ENCODE measurements at places on chromosomes 3 and 15.

- DNase-seq = no peak
These were observed 658.4 kb upstream of the NECTIN3 start for GRCh38 chr3:110413266-110413665.

DNA sequence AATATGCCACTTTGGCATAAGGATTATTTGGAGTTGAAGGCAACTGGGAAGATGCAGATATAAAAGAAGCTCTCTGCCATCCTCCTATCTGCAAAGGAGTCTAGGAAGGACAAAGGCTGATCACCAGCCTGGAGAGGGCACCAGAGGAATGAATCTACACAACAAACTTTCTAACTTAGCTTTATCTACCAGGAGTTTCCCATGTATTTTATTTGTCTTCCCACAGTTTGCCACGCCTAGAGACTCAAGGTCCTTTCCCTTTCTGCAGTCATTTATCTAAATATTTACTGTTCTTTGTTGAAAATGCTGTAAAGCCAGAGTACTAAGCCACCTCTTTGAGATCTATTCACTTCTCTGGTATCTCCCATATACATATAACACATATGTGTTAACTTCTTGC lies 32.2 kb downstream of the GPR176 start:
- DNase-seq = no peak

DNA sequence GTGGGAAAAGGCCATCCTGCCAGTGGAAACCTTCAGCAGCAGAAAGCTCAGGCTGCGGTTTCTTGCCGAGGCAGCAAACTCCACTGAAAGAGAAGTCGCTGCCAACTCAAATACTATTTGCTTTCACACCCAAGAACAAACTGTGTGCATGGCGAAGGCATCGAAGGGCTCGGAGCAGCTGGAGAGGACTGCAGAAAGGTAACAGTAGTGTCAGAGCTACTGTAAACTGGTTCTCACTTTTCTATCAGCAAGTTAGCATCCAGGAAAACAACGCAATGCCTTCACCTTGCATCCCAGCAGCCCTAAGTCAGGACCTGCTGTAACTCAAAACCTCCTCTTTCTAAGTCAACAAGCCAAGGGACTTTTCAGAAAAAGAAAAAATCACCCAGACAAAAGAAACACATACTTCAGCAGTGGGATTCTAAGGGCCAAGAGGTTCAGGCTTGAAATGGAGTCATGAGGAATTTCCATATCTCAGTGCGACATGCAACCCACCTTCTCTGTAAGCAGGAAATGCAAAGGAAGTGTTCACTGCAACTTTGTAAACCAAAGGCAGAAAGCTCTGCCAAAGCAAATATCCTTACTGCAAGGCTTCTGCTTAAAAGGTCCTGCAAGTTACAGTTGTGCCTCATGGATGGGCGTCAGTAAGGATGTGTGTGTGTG lies 193.5 kb downstream of the FOXP1 start:
- no peak for DNase-seq

DNA sequence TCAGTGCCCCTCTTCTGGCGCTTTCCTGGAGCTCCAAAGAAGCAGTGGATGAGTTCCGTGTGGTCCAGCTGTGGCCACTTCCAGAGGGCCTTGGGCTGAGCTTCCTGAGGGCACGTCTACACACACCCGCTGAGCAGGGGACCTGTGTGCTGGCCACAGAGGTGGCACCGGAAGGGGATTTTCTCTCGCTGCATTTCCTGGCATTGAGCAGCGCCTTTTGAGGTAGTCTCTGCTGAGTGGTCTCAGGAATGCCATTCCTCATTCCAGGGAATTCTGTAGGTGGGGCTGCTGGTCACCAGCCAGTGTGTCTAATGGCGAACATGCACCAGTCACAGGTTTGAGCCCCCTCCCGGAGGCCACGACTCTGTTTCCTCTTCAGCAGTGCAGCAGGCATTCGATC lies 48.1 kb downstream of the AMOTL2 start:
- DNase-seq = no peak

DNA sequence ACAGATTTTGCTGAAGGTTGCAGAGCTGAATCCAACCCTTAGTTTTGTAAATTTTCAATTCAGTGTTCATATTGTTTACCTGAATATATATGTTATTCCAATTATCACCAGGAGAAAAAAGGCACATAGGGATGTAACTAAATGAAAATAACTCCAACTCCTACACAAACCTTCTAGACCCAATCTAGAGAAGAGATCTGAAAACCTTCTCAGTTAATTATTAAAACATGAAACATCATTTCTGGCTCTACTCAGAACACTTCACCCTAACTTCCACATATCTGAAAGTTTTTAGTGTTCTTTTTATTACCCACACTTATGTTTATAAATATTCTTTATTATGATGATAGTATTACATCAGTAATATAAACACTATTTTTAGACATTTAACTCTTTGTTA lies 76.6 kb downstream of the LRRFIP2 start:
- DNase-seq = no peak

DNA sequence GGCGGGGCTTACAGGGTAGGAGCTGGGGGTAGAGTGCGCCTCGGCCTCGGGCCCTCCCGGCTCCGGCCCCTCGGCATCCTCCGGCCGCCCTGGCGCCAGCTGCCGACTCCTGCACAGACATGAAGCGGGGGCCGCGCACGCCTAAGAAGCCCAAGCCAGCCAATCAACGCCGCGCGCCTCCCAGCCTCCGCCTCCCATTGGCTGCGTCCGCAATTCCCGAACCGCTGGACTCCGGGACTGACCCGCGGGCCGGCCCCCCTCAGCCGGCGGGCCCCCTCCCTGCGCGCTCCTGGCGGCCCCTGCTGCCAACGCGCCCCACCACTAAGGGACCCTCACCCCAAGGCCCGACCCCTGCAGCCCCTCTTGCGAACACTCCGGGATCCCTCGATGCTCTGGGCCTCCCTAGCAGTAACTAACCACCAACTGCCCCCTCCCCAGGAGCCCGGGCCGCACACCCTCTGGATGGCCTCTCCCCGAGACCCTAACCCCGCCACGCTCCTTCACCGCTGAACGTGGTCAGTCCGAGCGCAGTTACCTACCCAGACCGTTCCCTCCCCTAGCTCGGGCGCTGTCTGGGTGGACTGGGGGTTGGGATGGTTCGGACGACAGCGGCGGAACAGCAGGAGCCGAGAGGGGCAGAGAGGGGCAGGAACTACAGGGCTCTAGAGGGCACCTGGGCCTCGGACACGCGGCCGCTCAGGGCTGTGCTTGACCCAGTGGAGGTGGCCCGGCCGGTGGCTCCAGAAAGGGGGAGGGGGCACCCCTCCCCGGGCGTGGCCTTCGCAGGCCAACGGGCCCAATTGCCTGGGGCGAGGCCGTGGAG lies 5.0 kb downstream of the GATA2 start:
- peak; percentile 75 for DNase-seq

DNA sequence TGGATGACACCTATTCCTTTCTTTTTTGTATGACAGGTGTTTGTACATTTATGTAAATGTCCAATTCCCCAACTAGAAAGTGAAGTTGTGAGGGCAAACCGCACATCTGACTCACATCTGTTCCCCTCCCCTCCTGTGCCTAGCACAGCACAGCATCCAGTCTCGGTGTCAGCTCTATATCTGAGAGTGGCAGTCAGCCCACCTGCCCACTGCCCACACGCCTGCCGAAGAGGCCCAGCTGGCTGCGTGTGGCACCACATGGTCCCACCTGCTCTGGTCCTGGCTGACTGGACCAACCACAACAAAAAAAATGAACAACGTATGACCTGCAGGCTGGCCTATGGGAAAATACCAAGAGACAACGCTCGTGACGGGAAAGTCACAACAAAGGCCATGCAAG lies 62.8 kb downstream of the XXYLT1 start:
- peak; percentile 44 for DNase-seq

- DNase-seq = no peak
These were observed 310.3 kb downstream of the OXSM start for GRCh38 chr3:26100176-26100575.

DNA sequence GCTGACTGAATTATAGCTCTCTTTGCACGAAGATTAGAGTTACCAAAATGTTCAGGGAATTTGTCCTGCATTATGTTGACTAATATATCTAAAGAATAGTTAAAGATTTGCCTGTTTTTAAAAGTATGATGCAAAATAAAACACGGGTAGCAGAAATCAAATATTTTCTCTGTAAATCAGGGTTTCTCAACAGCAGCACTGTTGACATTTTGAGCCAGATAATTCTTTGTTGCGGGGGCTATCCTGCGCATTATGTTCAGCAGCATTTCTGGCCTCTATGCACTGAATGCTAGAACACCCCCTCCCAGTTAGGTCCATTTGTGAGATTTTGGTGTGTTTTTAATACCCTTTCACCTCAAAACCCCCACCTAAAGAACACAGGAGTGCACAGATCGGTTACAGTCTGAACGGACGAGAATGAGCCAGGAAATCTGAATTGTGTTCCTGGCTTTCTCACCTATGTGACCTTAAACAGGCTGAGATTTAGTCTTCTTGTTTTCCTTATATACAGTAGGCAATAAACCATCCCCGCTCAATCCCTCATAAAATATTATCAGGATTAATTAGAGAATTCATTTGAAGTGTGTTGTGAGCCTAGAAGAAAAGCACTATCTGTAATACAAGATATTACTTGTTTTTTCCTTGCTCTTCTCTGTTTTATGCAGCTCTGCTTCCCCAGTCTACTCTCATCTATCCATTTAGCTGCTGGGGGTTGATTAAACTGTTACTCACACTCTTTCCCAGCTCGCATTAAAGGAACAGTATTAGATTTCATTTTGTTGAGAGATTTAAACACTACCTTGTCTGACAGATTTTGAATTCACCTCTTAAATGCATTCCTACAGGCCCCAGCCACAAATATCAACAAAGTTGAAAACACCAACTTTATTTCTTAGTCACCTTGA lies 247.5 kb upstream of the GOLIM4 start:
- no peak for DNase-seq

DNA sequence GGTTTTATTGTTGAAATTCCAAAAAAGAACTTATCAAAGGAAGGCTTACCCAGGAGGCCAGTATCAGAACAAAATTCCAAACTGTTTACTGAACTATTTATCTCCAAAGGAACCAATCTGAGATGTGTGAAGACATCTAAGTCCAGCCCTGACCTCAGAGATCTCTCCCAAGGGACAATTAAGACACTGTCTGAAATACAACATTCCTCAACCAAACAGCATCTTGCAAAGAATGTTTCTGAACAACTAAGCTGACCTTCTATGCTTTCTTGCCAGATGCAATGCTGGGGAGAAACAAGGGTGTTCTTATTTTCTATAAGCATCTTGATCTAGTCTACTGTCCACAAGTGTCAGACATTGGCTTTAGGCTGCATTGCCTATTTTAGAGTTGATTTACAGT lies 13.6 kb downstream of the PDZRN3 start:
- DNase-seq = no peak

GRCh38 chr15:80173022-80173759 lies 20.4 kb downstream of the FAH start:
- peak; percentile 67 for DNase-seq

DNA sequence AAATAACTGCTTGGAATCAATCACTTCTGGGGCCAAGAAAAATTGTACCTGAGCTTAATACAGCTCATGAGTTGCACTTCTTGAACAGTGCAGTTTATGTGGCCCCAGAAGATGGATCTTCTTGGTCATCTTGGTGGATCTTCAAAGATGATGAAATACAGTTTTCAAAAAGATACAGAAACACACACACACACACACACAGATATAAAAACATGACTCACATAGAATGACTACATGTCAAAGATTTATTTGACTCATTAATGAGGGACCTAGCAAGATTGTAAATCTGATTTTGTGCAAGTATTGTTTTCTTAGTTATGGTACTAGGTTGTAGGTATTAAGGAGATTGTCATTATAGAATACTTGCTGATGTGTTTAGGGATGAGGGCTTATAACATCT lies 32.6 kb downstream of the PDCD6IP start:
- no peak for DNase-seq

DNA sequence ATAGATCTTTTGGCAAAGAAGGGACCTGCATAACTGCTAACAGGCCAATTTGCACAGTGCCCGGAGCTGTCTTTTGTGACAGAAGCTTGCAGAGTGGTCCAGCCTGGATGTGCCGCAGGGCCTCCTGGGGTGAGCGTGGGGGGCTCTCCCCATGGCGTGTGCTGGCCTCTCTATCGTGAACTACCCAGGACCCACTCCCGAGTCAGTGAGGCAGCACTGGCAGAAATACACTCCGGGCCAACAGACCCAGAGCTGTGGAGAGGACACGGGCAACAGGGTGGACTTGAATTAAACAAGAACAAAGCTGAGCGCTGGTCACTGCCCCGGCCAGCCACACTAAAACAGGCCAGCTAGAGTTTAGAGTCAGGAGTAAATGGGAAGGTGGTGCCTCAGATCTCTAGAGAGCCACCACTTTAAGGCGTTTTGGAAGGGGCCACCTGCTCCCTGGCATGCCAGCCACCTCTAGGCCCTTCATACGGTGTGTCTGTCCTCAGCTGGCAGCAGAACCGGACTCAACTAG lies 152.1 kb downstream of the KLF13 start:
- DNase-seq = no peak

DNA sequence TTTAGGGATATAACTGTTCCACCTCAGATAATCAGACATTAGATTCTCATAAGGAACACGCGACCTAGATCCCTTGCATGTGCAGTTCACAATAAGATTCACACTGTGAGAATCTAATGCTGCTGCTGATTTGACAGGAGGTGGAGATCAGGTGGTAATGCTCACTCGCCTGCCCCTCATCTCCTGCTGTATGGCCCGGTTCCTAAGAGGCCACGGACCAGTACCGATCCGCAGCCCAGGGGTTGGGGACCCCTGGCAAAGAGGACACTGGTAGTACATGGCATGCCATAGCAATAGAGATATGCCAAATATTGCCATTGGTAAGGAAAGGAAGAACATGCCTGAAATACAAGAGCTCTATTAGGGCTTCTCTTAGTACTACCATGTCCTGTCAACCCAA lies 59.7 kb downstream of the LSM3 start:
- no peak for DNase-seq

GRCh38 chr15:94793207-94793606 lies 561.8 kb downstream of the MCTP2 start:
- DNase-seq = no peak

- DNase-seq = no peak
These were observed 104.4 kb upstream of the UBE3A start for GRCh38 chr15:25543196-25543595.

- DNase-seq = no peak
These were observed 6.1 kb upstream of the HOMER2 start for GRCh38 chr15:82958638-82959037.

DNA sequence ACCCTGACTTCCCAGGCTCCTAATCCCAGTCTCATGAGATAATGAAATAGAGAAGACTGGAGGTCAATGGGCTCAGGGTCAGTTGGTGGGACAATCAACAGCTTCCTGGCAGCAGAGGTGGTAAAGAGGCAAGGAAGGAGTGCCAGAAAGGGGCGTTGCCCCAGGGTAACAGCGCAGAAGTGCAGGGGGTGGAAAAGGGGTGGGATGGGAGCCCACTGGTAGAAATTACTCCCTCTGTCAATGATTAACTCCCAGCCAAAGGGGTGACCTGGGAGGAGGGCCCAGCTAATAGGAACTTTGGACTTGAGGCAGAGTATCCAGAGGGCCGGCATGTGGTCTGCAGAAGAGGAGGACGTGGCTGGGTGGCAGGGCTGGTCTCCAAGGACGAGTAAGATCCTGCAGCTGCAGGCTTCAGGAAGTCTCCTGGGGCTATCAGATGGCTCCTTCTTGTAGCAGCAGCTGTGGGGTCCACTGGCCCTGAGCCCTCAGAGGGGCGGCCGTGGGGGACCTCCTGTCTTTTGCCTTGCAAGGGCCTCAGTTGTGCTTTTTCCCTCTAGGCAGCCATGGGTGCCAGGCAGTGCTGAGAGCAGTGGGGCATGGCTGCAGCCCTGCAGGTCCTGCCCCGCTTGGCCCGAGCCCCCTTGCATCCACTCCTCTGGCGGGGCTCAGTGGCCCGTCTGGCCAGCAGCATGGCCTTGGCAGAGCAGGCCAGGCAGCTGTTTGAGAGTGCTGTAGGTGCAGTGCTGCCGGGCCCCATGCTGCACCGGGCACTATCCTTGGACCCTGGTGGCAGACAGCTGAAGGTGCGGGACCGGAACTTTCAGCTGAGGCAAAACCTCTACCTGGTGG lies 2.3 kb downstream of the GLYCTK start:
- DNase-seq = no peak

All from GM12891 (cell line).